ENCODE measurements at places on chromosomes 6 and 20. TPM values are rescaled to one million over a fixed set of nuclear protein-coding genes. Genes with fewer than 3 reads are reported as not detected.

- no peak for DNase-seq
Measured at GRCh38 chr20:3995067-3995748, 20.1 kb downstream of the RNF24 start.

DNA sequence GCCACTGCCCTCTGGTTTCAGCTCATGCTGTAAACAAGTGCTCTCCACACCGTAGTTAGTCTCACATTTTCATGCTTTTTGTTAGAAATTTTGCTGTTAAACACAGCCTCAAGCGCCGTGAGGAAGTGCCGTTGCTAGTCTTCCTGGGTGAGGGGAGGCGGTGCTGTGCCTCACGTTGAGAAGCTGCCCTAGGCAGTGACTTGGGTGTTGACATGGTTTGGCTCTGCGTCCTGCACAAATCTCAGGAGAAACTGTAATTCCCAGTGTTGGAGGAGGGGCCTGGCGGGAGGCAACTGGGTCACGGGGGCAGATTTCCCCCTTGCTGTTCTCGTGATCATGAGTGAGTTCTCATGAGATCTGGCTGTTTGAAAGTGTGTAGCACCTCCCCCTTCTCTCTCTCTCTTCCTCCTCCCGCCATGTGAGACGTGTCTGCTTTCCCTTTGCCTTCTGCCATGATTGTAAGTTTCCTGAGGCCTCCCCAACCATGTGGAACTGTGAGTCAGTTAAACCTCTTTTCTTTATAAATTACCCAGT is 95.8 kb downstream of the ERMARD start:
- no peak for DNase-seq

DNA sequence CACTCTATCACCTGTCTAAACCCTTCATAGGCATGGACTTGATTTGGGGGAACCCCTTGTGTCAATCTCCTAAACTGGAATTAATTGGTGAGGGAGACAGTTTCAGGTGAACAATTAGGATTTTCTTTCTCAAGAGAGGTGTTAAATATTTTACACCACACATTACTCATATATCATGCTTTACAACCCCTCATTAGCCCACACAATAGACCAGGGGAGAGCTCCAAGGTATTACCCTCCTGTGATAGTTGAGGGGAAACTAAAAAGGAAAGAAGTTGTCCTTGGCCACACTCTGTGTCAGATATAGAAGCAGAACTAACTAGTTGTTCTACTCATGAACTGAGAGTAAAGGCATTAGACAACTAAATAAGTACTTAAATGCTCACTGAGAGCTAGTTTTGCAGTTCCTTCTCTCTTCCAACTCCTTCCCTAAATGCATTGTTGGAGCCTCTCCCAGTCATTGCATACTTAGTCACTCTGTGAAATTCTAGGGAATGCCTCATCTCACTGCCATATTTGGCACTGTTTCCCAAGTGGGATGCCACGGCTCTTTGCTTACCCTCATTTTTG is 183.7 kb upstream of the CEP162 start:
- DNase-seq, result peak; percentile 72

DNA sequence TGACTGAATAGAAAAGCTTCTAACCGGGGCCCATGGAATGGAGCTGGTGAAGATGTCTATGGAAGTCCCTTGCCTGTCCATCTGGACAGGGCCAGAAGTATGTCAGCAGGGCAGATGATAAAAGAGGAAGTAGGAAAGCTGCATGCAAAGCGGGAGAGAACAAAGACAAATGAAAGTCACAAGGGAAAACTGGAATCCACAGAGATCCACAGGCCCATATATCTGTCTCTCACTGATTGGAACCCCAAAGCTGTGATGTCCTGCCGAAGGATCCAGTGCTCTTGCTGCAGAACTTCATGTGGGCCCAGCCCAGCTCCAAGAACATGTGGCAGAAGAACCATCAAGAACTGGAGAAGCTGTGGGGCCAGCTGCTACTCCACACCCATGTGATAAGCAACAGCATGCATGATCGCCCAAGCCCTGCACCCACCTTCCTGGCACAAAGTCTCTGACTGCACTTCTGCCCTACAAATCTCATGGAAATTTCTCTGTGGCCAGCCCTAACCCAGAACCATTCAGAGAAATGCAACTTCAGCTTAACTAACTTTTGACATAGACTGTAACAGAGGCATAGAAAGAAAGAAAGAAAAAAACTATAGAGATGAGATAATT is 716.0 kb downstream of the KIF16B start:
- no peak for DNase-seq

DNA sequence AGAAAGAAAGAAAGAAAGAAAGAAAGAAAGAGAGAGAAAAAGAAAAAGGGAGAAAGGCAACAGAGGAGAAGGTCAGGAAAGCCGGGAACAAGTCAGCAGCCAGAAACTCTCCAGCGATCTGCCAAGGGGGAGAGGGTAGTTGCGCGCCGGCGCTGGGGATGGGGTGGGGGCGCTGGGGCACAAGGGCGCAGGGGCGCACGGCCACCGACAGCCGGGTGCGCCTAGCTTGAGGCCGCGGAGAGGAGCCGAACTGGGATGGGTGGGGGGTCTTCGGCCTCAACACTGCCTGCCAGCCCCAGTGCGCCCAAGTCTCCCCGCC is 533 bp upstream of the RSPO3 start:
- DNase-seq, result no peak

GRCh38 chr6:163725008-163725941 is 310.8 kb downstream of the QKI start:
- no peak for DNase-seq

GRCh38 chr6:145866456-145867396 is 52.1 kb upstream of the FBXO30 start:
- DNase-seq, result no peak

GRCh38 chr20:7285918-7286556 is 518.6 kb downstream of the BMP2 start:
- DNase-seq, result peak; percentile 92

GRCh38 chr6:36702656-36703055 is 5.0 kb downstream of the RAB44 start:
- DNase-seq, result no peak

- DNase-seq, result no peak
Measured at GRCh38 chr6:27556406-27556805, 83.5 kb upstream of the ZNF184 start.

GRCh38 chr6:150050846-150051245 is 18.1 kb downstream of the ULBP3 start:
- no peak for DNase-seq

GRCh38 chr20:24378661-24379483 is 90.6 kb upstream of the SYNDIG1 start:
- DNase-seq, result peak; percentile 53

GRCh38 chr6:148396926-148397325 is 54.3 kb downstream of the SASH1 start:
- no peak for DNase-seq

GRCh38 chr6:151029970-151030369 is 164.5 kb downstream of the MTHFD1L start:
- no peak for DNase-seq

GRCh38 chr20:34570859-34571306 is 12.4 kb downstream of the MAP1LC3A start:
- no peak for DNase-seq

- no peak for DNase-seq
Measured at GRCh38 chr6:105677671-105678475, 275.0 kb upstream of the PREP start.

DNA sequence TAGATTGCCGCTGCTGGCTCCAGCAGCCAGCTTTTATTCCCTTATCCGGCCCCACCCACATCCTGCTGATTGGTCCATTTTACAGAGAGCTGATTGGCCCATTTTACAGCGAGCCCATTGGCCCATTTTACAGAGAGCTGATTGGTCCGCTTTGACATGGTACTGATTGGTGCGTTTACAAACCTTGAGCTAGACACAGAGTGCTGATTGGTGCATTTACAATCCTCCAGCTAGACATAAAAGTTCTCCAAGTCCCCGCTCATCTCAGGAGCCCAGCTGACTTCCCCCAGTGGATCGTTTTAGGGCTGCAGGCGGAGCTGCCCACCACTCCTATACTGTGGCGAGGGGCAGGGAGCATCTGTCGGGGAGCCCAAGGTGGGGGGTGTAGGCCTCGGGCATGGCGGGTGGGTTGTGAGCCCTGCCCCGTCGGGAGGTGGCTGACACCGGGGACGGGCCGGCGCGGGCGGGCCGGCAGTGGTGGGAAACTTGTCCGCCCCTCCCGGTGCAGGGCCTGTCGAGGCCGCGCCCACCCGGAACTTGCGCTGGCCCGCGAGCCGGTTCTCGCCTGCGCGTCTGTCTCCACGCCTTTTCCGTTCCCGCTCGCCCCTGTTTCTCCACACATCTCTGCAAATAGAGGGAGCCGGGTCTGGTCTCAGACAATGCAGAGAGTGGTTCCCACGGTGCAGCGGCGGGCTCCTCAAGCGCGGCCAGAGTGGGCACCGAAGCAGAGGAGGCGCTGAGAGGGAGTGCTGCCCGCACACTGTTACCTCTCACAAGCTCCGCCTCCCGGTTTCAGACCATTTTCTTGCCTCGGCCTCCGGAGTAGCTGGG is 86.1 kb upstream of the STMND1 start:
- peak; percentile 71 for DNase-seq

- DNase-seq, result no peak
Measured at GRCh38 chr6:41199552-41200246, 1.2 kb downstream of the TREML2 start.

DNA sequence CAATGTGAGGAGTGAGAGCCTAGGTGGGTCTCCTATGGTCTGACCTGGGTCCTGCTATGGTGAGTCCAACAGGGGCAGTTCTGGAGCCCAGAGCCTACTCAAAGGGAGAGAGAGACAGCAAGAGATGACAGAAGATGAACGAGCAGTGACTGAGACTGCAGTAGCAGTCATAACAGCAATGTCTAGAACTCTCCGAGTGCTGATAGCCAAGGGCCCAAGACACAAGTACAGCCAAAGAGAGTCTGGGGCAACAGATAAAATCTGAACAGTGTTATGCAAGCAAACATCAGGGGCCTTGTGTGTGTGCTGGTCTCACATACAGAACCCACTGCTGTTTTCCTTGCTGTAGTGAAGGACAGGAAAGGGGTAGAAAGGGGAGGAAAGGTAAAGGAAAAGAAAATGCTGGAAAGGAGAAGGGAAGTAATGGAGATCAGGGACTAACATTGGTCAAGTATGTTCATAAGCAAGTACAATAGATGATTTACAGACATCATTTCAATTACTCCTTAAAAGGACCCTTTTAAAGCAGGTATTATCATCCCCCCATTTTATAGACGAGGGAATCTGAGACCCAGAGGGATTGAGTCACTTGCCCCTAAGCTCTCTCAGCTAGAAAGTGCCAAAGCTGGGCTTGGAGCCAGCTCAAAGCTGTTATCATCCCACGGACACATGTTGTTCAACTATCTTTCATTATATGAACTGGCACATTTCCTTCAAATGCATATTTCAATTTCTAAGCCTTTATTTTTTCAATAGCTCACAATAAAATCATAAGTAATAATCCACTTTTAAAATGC is 182.3 kb upstream of the RAB32 start:
- peak; percentile 52 for DNase-seq

GRCh38 chr20:23125625-23126191 is 39.6 kb upstream of the CD93 start:
- DNase-seq, result peak; percentile 68

DNA sequence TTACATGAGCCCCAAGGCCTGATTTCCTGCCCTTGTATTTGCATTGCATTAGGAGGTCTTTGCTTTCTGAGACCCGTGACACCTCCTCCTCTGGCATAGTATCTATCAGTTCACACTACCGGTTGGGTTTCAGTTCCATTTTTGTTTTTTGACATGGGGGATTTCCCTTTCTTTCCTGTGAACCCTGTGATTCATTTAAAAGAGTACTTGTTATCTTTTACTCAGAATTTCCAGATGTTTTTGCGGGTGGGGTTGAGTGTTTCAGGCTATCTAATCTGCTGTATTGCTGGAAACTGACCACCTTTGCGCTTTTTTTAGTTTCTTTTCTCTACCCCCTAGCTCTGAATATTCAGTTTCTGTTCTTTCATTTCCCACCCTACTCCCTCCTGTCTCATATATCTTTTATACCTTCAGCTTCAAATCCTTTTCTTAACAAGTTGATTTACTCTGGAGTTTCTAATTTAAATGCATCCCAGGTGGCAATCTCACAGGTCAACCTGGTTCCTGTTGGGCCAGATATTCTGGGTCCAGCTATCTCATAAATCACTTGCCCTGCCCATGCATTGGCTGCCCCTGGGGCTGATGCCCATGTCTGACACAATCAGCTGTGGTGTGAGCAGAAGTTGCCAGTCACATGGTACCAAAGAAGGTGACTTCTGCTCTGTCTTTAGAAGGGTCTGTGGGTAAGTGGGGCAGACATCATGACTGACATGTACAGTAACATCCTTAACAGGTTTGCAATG is 14.3 kb upstream of the NCOA3 start:
- DNase-seq, result peak; percentile 31

GRCh38 chr6:89260832-89261231 is 43.7 kb upstream of the GABRR1 start:
- DNase-seq, result peak; percentile 38

DNA sequence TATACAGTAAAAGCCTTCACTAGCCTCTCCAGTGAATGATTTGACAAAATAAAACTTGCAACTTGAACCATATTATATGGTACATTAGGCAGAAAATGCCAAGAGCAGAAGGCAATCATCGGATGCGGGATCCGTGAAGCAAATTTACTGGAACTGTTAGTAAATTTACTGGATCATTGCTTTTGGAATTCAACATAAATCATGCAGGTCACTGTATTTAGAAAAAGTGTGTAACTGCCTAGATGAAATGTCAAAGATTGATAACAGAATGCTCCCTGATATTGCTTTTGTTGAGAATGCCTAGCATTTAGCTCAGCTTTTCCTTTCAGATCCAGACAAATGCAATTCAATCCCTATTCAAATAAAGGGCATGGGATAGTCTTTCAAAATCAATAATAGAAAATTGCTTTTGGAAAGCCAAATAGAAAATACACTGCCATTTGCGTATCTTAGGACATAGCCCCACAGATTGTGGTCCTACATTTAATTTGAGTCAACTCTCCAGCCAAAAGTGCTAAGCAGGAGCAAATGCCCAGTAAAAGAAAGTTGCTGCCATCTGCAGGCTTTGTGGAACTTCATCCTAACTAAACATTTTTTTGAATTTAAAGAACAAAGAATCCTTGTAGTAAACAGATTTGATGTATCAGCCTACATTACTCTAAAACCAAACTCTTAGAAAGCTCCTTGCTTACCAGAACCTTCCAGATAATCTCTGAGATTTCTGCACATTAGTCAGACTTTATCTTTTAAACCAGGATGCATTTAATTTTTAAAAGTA is 109.5 kb upstream of the HSF2 start:
- DNase-seq, result peak; percentile 71

DNA sequence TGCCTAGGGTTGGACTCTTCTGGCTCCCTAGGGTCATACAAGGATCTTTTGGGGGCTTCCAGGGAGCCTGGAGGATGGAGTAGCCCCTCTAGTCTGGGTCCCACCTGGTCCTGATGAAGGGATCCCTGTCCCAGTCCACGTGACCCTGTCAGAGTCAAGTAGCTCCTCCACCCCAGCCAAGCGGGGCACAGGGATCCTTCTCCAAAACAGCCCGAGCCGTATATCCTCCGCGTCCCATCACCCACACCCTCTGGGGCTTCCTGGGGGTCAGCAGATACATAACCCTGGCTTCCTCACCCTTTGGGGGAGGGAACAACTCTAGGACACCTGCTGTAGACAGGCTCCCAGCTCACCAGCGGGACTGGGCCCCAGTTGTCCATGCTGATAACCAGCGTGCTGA is 28.0 kb downstream of the BPIFB1 start:
- no peak for DNase-seq

SLC44A4 gene
- total RNA-seq, result 0.18 TPM

TSBP1 gene
- total RNA-seq, result not detected

F13A1 gene
- total RNA-seq, result 48.6 TPM

ZKSCAN3 gene
- 8.2 TPM for total RNA-seq

LCA5 gene
- 5.3 TPM for total RNA-seq

PHACTR1 gene
- 4.3 TPM for total RNA-seq

TP53TG5 gene
- not detected for total RNA-seq

RIPPLY2 gene
- not detected for total RNA-seq

BANF2 gene
- total RNA-seq, result not detected

ATP9A gene
- total RNA-seq, result 39.4 TPM

TRAM2 gene
- 20.3 TPM for total RNA-seq
